IPS DF 19.7 (cell line): ENCODE measurements at places on chromosomes 1 and 21.

GRCh38 chr1:231178970-231179369, 17.1 kb downstream of the TRIM67 start:
- DNase-seq: no peak

DNA sequence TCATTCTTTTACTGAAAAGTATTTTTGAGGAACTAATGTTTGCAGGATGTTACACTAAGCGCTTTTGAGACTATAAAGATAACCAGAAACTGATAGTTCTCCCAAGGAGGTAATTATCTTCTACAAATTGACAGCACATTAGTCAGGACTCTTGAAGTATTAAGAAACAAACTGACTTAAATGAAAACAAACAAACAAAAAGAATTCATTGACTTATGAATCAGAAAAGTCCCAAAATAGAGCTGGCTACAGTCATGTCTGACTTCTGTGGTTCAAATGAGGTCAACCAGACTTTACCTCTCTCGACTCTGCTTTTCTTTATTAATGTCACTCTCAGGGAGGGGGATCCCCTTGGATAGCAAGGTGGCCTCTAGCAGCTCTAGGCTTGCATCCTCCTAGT, 296.8 kb downstream of the TPR start:
- no peak for DNase-seq

DNA sequence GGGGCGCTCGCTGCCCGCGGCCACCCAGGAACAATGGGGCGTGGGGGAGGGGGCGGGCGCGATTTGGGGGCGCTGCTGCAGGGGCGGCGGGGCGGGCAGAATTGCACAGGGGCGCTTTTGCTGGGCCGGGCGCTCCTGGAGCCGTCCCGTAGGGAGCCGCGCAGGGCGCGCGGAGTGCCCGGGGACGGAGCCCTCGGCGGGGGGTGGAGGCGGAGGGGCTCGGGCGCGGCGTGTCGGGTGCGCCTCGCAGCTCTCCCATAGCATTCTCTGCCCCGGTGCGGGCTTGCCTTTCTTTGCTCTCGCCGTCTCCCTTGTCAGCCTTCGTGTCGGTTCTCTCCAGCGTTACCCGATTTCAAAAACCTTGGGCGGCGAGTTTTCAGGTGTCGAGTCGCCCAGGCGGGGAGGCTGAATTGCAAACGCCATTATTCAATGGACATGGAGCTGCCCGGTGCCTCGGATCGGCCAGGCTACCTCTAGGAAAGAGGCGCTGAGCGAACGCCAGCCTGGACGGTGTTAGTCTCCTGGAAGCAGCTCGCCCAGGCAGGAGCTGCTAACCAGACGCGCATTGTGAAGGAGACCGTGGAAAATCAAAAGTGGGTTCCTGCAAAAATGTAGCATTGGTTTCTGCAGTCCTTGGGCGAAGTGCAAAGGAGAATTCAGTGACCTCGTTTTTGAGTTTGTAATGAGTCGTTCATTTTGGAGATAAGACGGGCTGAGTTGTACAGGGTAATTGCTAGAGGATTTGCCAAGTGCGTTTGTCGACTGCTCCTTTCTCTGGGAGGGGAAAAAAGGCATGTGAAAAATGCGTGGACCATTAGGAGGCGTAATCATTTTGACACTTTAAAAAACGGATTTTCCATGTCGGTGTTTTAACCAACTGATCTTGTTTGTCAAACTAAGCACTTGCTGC, 626 bp downstream of the CXADR start:
- no peak for DNase-seq

- no peak for DNase-seq
These were observed 385.9 kb upstream of the LYPLAL1 start for GRCh38 chr1:218787826-218788225.

- no peak for DNase-seq
These were observed 45.5 kb downstream of the EVA1C start for GRCh38 chr21:32457962-32458361.

GRCh38 chr1:172547071-172547470, 14.1 kb downstream of the SUCO start:
- DNase-seq: no peak

DNA sequence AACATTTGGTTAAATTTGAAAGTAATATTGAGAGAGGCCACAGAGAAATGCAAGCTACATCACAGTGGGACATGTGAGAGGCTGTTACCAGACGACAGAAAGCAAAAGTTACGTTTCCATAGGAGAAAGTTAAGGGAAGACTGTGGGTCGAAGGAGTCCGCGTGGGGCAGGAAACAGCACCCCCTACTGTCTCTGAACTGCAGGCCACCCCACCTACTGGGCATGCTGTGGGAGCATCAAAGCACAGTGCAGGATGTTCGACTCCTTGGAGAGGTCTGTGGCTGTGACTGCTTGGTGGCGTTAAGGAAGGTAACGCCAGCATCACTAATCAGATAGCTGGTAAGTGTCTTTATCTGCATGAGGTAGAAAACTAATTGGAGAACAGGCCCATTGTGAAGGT, 123.9 kb downstream of the PTBP2 start:
- peak; percentile 7 for DNase-seq

DNA sequence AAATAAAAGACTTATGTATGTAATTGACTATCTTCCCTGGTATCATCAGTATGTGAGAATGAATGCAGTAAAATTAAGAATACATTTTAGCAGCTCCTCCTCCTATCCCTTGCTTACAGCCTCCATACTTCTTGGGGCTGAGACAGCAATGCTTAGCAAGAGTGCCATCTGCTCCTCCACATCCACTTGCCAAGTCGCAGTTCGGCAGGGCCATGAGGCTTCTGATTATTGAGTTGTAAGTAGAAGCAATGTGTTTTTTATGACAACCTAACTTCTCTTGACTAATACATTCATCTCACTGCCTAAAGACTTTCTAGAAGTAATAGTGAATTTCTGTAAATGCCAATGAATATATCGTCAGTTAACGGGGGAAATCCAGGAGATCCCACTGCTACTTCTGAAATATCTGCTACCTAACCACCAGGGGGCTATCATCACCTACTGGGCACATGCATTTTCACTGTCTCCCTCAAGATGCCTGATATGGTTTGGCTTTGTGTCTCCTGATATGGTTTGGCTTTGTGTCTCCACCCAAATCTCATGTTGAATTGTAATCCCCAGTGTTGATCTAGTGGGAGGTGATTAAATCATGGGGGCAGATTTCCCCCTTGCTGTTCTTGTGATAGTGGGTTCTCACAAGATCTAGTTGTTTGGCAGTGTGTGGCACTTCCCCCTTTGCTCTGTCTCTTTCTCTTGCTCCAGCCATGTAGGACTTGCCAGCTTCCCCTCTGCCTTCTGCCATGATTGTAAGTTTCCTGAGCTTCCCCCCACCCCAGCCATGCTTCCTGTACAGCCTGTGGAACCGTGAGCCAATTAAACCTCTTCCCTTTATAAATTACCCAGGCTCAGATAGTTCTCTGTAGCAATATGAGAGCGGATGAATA, 59.6 kb downstream of the EXTL2 start:
- DNase-seq: peak; percentile 48

DNA sequence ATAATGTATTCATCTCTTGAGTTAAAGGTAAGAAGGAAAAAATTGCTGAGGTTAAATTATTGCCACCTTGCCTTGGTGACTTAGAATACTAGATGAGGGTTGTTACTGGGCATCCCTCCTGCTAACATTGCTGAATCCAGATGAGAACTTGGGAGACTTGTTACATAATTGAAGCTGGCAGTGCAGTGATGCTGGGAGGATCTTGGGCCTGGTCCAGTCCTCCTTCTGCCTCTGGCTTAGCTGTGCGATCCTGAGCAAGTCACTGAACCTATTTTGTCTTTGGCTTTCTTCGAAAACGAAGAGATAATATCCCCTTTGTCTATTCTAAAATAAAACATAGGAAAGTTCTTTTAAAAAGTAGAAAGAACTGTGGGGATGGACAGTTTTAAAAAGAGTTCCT, 244.9 kb upstream of the NRIP1 start:
- DNase-seq: no peak
